Osteocyte (in vitro differentiated cells): ENCODE measurements at places on chromosomes 12 and 14. TPM values are rescaled to one million over a fixed set of nuclear protein-coding genes. Genes with fewer than 3 reads are reported as not detected.

GRCh38 chr14:64026600-64026999 is 173.8 kb downstream of the SYNE2 start:
- DNase-seq = no peak

GRCh38 chr12:1907652-1908611 is 10.5 kb downstream of the CACNA2D4 start:
- peak; percentile 80 for DNase-seq

DNA sequence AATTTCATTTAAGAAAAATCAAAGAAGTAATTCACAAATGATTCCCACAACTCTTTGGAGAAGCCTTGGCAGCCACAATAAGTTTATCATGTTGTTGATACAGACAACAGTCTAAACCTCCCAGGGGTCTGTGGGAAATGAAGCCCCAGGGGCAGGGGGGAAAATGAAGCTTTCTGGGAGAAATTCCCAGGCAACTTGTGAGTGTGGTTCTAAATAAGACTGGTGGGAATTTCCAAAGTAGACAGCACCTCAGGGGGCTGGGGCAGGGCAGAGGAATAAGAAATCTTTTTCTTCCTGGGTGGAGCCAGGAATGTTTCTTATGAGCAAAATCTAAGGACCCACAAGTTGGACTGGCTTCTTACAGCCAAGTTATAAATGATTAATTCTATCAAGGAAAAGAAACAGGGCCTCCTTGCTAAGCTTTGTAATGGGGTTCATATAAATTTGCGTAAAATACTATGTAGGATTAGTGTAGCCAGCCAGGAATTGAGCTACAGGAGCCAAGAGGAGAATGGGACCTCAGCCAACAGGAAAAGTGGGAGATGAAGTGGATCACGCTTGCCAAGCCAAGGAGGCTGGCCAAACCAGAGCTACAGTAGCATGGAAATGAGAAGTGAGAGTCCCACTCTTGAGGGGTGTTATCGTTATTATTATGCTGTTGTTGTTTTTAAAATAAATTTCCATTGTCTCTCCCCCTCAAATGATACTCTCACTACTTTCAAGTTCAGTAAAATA is 182.9 kb upstream of the FAR2 start:
- no peak for DNase-seq

DNA sequence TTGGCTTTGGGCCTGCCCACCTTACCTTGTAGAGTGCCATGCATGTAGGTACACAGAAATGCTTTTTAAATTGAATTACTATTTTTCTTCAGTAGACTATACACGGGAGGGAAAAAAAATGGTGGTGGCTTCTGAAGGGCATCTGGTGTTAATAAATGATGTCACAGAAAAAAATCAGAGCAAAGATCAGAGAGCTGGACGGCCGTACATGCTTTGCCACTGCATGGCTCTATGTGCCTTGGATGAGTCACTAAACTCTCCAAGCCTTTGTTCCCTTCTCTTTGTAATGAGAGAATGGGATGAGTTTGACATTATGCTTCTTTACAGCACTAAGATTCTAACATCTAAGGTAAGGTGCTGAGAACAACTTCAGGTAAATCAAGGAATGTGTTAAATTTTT is 376.4 kb upstream of the DDHD1 start:
- no peak for DNase-seq

- DNase-seq = no peak
These were observed at the start of gene CD4 for GRCh38 chr12:6788972-6789924. TSS of gene CD4 (plus strand) at chr12:6789528. CDS start at chr12:6800139, 10,611 bp downstream.

- no peak for DNase-seq
These were observed 105.4 kb downstream of the ITPR2 start for GRCh38 chr12:26727482-26728204.

- no peak for DNase-seq
These were observed 311.8 kb upstream of the AMIGO2 start for GRCh38 chr12:47391566-47391965.

DNA sequence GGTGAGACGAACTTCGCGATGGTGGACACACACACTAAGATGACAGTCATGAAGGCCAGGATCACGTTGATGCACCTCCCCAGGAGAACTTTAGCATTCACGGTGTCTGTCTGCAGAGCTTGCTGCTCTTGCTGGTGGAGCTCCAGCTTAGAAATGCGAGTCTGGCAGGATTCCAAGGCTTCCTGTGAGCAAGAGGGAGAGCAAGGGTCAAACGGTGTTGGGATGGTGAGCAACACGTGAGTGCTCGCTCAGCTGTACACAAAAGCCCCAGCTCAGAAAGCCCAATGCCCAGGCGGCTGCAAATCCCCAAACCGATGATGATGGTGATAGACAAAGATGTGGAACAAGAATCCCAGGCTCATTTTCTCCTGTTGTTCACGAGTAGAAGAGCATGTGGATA is 78.8 kb downstream of the TMCC3 start:
- DNase-seq = no peak

GRCh38 chr12:127306604-127307215 is 960.3 kb upstream of the TMEM132C start:
- DNase-seq = no peak

GRCh38 chr12:4311776-4312175 is 9.2 kb upstream of the TIGAR start:
- DNase-seq = no peak

GRCh38 chr12:106078358-106079010 is 60.3 kb downstream of the NUAK1 start:
- no peak for DNase-seq

DNA sequence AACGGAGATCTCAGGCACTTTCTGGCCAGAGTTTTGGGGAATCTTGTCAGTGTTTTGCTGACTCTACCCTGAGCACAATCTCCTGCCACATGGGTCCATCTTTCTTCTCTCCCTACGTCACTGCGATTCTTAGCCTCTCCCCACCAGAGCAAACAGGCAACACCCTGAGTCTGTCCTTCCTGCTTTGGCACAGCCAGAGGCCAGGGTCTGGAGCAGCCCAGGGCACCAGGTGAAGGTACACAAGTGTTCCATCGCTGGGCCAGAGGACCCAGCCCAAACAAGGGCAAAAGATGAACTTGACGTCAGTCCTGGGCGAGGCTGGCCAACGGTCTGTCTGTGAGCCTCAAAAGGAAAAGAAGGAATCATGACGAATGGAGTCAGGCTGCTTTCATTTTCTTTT is 12.7 kb upstream of the CCDC177 start:
- DNase-seq = no peak

DNA sequence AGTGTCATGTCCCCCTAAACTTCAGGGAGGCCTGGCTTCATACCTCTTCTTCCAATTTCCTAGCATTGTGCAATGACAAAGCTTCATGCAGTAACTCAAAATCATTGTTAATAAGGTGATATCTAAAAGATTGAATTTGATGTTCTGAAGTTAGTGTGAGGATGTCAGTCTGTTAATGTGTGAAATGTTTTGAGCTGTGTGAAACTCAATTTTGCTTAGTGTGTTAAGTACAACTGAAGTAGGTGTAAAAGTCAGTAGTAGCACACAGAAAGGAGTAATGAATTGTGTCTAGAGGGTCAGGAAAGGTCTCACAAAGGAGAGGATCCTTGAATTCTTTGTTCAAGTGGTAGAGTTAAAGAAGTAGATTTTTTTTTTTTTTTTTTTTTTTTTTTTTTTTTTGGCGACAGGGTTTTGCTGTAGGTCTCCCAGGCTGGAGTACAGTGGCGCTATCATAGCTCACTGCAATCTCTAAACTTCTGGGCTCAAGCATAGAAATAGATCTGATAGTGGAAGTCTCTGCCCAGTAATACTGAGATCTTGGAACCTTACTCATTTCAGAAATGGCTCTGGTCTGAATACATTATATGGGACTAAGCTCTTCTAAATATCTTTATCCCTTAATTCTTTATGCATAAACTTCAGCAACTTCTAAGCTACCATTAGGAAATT is 63.9 kb downstream of the FUT8 start:
- no peak for DNase-seq

DNA sequence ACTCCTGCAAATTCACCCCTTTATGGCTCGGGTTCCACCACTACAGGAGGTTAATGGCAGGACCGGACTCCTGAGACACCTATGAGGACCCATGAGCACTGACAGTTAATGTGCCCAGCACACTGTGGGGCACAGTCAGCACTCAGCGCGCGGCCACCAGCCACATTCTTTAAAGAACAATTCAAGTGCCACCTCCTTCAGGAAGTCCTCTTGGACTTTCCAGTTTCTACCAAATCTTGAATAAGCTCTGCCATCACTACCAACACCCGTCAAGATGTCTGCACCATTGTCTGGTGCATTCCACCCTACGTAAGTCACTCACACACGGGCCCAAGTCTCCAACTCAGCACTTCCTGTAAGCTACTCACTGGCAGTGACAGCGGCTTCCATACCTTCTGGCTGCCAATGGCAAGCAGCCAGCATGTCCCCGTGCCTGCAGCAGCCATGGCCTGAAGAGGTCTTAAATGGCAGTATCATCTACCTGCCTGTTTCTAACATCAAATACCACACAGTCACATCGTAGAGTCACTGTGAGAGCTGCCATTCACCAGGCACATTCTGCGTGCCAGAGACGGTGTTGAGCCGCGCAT is 48.5 kb downstream of the CDC42BPB start:
- DNase-seq = no peak

- DNase-seq = no peak
These were observed 114.6 kb upstream of the PLXNC1 start for GRCh38 chr12:94033784-94034183.

DNA sequence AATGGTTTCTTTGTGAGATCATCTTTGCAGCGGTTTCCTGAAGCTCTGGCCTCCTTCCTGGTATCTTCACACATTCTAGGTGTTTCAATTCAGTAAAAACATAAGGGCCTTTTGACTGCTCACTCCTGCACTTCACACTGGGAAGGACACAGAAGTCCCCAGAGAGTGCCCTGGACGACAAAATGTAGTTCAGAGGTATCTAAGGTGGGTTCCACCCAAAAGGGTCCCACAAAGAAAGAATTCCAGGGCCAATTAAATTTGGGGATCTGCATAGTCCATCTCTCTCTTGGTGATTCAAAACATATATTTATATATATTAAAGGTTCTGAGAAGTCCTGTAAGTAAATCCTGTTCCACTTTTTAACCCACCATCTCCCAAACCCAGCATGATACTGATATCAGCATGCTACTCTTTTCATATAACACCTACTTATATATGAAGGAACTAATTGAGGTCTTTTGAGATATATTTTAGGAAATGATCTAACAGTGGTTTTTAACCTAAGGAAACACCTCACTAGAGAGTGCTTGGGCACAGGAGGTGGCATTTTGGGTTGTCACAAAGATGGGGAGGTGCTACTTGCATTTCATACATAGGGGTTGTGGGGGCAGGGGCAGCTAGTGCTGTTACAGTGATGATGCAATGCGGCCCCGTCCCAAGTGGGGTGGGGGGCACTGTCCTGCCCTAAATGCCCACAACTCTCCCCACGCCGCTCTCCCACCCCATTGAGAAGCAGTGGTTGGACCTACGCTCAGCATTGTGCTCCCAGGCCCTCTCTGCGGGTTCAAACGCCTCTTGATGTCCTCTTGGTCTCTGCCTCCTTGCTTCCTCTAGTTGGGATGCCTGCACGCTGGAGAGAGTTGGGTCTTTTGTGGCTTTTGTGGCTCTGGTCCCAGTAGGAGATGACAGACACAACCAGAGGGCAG is 109.4 kb downstream of the ARF6 start:
- DNase-seq = no peak

- no peak for DNase-seq
These were observed 18.5 kb upstream of the BHLHE41 start for GRCh38 chr12:26143291-26143690.

DNA sequence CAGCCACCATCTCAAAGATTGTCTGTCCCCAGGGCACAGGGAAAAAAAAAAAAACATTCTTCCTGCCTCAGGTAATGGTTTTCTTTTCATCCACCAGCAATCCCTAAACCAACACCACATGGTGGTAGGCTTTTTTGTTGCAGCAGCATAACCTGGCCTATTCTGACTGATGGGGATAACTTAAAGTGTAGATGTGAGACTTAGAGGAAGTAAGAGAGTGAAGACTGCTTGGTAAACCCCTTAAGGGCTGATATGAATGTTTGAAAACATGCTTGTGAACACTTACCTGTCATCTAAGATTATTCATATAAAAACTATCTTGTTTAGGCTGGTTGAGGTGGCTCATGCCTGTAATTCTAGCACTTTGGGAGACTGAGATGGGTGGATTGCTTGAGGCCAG is 130.2 kb upstream of the RAP1B start:
- no peak for DNase-seq

ACOT6 gene
- not detected in 2 replicates for total RNA-seq

- no peak for DNase-seq
These were observed 16.0 kb downstream of the LRTM2 start for GRCh38 chr12:1836241-1836803.

TCP11L2 gene
- 42.7 and 46.9 TPM in 2 replicates for total RNA-seq

ESPL1 gene
- 7.6 and 8.6 TPM in 2 replicates for total RNA-seq

INHBE gene
- total RNA-seq = 1.0 and 1.3 TPM in 2 replicates

DLGAP5 gene
- 11.5 and 11.7 TPM in 2 replicates for total RNA-seq

- DNase-seq = no peak
These were observed 2.8 kb upstream of the DLK1 start for GRCh38 chr14:100723830-100724437.
